ENCODE measurements at places on chromosomes 2 and 18. TPM values are rescaled to one million over a fixed set of nuclear protein-coding genes. Genes with fewer than 3 reads are reported as not detected.

Gene ALPP
- not detected for total RNA-seq

Gene RAB6C
- under 0.01 TPM for total RNA-seq

Gene MAP3K19
- total RNA-seq = not detected

Gene SPATA3
- total RNA-seq = not detected

Gene UBR3
- 29.4 TPM for total RNA-seq

Gene CD302
- under 0.01 TPM for total RNA-seq

Gene GCKR
- under 0.01 TPM for total RNA-seq

Gene PLEKHA3
- total RNA-seq = 5.5 TPM

Gene IL1F10
- 0.34 TPM for total RNA-seq

Gene SCN9A
- 6.2 TPM for total RNA-seq

Gene FAM228A
- total RNA-seq = not detected

Gene MC4R
- total RNA-seq = not detected

Gene GREB1
- total RNA-seq = 0.28 TPM

All from nasal cavity respiratory epithelium epithelial cell of viscerocranial mucosa (primary cell).